Natural killer cell (primary cell): ENCODE measurements at places on chromosomes 11 and 22. TPM values are rescaled to one million over a fixed set of nuclear protein-coding genes. Genes with fewer than 3 reads are reported as not detected.

ACRV1 gene
- not detected for total RNA-seq

UCP2 gene
- 562 TPM for total RNA-seq

TIMP3 gene
- not detected for total RNA-seq

RIBC2 gene
- total RNA-seq = 0.38 TPM

DNA sequence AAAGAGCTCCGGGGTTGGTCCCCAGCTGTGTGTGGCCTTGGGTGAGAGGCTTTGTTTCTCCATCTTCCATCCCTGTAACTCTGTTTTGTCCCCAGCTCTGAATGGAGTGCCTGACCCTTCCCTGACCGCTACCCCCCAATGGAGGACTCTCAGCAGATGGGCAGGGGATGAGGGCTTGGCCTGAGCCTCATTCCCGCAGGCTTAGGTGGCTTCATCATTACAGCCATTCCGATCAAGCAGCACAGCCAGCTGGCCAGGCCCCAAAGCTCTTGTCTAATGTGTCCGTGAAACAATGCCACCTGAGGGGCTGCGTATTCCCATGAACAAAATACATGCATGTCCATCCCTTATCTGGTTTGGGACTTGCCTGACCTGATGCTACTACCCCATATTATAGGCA, 3.9 kb upstream of the CDC42EP2 start:
- no peak for DNase-seq

DNA sequence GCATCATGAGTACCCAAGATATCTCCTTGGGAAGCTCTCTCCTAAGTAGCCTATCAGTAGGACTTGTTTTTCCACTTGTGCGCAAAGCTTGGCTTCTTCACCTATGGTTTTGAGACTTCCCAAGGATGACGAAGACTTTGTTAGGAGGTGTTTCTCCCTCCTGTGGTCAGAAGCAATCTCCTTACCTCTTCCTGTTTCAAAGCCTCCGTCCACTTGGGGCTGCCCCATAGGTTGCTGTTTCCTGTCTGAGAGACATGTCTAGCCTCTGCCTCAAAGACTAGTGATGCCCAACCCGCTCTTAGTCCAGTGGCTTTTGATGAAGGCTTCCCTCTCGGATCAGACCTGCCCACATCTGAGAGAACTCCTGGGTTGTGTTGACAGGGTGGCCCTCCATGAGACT, 92.9 kb downstream of the TRAF6 start:
- DNase-seq = peak; percentile 32

GRCh38 chr11:32216749-32217148, 125.9 kb downstream of the RCN1 start:
- no peak for DNase-seq

GRCh38 chr22:48223488-48224190, 1461.2 kb downstream of the TBC1D22A start:
- no peak for DNase-seq

- DNase-seq = no peak
These were observed 13.6 kb downstream of the RNF215 start for GRCh38 chr22:30373331-30374325.

- DNase-seq = peak; percentile 13
These were observed 195.3 kb downstream of the BRD1 start for GRCh38 chr22:49632199-49633009.

DNA sequence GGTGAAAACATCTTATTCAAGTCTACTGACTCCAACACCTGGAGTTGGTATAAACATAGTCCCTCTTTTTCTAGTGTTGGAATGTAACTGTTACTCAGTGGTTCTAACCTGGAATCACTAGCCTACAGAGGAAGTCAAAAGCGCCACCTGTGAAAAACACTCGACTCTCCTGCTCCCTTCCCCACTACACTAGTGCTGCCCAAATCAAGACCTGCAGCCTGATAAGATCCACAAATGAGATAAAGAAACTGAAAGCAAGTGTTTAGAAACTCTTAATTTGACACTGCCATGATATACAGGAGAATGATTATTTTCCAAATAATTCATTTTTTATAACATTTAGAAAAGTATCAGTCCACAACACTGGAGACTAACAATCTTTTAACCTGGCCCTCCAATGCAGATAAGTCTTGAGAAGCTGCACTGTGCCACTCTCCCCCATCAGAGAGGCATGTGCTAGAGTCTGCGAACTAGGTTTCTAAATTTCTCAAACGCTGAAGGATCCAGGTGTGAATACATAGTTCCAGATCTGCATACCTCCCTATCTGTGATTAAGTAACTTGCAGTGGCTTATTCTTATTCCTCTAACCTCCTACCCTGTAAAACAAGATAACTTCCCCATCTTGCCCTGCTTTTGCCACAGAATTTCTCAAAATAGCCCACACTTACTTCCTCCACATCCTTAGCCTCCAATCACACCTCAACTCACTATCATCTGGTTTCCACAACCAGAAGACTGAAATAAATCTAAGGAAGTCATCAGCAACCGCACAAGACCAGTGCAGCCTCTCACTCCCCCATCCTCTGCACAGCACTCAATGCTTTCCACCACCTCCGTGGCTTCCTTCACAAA, 88.1 kb downstream of the RRAS2 start:
- DNase-seq = no peak

DNA sequence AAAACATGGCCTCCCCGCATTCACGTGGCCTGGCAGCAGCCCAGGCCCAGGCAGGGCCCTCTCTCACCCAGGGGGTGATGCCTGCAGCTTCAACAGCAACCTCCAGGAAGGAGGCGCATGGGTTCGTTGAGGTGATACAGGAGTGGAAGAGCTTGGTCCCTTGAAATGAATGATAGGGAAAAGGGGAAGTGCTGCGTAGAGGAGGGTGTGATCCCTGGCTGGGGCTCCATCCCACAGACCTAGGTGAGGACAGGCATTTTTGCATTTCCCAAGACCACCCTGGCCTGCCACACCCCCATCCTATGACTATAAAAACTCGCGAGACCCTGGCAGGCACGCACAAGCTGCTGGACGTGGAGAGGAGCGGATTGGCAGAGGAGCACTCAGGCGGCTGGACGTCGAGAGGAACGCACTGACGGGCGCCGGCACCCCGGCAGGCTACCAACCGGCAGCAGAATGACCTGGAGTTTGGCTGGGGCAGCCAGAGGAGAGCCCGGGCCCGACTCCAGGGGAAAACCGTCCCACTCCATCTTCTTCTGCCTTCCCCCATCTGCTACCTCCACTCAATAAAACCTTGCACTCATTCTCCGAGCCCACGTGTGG, 32.6 kb downstream of the RTN4R start:
- no peak for DNase-seq

GRCh38 chr11:24934733-24935439, 438.0 kb downstream of the LUZP2 start:
- DNase-seq = no peak

GRCh38 chr22:28630177-28630574, 49.5 kb downstream of the TTC28 start:
- no peak for DNase-seq
